ENCODE measurements at places on chromosomes 1 and 21.

DNA sequence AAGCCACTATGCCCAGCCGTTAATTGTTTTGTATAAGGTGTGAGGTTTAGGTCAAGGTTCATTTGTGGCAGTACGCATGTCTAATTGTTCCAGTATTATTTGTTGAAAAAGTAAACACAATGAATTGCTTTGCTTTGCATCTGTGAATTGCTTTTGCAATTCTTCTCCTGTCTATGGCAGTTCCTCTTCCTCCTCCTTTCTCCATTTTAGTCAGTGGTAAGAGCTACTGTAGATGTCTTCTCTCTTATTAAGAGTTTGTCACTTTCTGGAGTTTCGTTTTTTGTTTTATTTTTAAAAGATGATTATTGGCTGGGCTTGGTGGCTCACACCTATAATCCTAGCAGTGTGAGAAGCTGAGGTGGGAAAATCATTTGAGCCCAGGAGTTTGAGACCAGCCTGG, 29.2 kb downstream of the C1orf185 start:
- DNase-seq: no peak

GRCh38 chr1:27552911-27553420, 51.0 kb downstream of the AHDC1 start:
- DNase-seq: no peak

- no peak for DNase-seq
Measured at GRCh38 chr1:240385985-240386978, 225.7 kb downstream of the GREM2 start.

- DNase-seq: no peak
Measured at GRCh38 chr1:14598007-14598497, 433 bp upstream of the KAZN start.

GRCh38 chr1:51616490-51616889, 402 bp upstream of the OSBPL9 start:
- no peak for DNase-seq

DNA sequence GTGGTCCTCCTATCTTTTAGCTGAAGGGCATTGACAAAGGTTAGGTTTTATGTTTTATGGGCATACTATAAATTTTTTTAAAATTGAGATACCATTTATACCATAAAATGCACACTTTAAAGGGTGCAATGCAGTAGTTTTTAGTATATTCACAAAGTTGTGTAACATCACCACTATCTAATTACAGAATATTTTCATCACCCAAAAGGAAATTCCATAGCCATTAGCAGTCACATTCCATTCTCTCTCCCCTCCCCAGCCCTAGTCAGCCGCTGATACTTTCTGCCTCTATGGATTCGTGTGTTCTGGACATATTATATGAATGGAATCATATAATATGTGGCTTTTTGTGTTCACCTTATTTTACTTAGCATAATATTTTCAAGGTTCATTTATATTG, 135.8 kb upstream of the B3GALT2 start:
- DNase-seq: no peak

DNA sequence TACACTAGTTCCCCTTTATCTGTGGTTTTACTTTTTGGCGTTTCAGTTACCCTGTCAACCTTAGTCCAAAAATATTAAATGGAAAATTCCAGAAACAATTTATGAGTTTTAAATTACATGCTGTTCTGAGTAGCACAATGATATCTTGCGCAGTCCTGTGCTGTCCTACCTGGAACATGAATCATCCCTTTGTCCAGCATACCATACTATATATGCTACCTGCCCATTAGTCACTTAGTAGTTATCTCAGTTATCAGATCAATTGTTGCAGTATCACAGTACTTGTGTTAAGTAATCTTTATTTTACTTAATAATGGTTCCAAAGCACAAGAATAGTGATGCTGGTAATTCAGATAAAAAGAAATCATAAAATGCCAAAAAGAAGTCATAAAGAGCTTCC, 52.7 kb downstream of the AGBL4 start:
- no peak for DNase-seq

DNA sequence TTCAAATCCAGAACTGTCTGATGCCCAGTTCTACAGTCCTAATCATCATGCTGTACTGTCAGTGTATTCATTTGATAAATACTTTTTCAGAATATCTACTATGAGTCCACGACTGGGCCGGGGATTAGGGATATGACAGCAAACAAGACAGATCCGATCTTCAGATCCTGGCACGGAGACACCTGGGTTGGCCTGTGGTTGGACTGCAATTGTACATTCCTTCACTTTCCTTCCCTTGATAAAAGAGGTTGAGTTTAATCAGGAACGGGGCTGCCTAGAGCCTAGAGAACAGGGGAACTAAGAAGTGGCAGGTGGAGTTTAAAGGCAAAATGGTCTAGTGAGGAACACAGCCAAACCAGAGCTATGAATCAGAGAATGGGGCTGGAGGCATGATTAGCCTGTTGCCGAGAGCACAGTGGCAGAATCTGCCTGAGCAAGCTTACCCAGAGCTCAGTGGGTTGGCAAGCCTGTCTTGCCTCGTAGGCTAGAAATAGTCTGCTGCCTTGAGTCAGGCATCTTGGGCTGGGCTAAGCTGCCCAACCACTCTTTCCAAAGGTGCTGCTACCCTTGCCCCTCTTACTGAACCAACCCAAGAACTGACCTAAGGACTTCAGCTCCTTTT, 38.1 kb upstream of the PTCH2 start:
- DNase-seq: no peak

- no peak for DNase-seq
Measured at GRCh38 chr1:202049129-202049528, 38.7 kb downstream of the ELF3 start.

DNA sequence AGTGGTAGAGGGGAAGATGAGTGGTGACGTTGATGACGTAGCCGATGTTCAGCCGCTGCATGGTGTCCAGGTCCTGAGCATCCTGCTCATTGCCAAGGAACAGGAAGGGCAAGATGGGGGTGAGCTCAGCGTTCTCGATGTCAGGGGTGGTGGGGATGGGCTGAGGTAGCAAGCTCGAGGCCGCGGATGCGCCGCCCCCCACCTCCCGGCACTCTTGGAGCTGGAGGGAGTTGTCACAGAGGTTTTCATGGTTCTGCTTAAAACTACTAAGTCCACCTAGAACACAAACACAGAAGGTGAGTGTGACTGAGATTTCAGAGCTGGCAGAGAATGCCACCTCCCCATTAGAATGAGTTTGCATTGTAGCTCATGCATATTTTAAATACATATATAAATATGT, 35.7 kb downstream of the DUSP10 start:
- DNase-seq: no peak

- DNase-seq: no peak
Measured at GRCh38 chr1:25217598-25218232, 14.6 kb downstream of the SYF2 start.

- DNase-seq: no peak
Measured at GRCh38 chr1:64967381-64967780, 1.0 kb upstream of the JAK1 start.

DNA sequence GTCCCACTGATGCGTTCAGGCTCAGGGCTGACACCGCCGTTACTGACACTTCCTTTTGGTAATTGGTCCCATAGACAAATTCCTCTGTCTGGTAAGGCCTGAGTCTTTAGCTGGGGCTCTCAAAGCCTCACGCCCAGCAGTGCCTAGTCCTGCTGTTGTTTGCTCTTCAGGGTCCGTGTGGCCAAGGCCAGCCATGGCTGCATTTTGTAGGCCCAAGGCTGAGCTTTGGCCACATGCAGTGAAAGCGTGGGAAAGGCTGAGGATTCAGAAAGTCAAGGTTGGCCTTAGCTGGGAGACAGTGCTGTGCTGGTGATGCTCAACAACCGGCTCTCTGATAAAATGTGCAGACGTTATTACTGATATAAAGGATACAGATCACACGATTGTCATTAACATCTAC, 63.5 kb upstream of the C1orf174 start:
- no peak for DNase-seq

DNA sequence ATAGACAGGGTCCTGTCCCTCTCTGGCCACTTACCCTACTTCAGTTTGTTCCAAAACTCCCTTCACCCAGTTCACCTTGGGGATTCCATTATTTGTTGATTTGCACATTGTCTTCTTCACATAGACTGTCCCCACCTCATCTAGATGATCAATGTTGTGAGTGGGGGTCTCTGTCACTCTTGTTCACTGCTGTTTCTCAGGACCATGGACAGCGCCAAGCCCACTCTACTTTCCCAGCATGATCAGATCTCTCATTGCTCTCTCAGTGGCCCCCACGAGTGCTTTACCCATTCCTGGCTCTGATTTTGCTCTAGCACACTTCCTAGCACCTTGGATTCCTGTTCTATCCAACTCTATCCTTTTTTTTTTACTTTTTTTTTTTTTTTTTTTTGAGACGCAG, 45.4 kb upstream of the IGSF21 start:
- DNase-seq: no peak

- DNase-seq: no peak
Measured at GRCh38 chr1:192936313-192937018, 122.7 kb downstream of the UCHL5 start.
